Activated CD8-positive, alpha-beta memory T cell treated with anti-CD3 and anti-CD28 coated beads, Interleukin-2, amount 50 U/mL, for 48 hours (primary cell): ENCODE measurements at places on chromosomes 11 and 22.

GRCh38 chr11:75516886-75517285, 8.9 kb downstream of the GDPD5 start:
- no peak for DNase-seq

DNA sequence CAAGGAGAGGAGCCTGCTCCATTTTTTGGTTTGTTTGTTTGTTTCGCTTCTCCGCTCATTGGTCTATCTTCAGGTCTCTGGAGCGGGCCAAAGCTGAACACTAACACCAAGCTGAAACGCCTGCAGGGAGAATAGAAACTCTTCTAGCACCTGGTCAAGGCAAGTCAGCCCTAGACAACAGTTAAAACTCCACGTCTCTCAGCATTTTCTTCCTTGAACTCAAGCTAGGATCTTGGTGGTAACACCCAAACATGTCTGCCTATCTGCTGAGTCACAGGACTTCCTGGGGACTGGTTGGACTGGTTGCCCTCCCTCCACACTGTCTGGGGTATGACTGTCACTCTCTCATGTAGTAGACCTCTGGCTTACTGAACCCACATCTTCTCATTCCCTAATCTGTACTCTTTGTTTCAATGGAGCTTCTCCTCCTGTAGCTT, 23.9 kb upstream of the RBFOX2 start:
- no peak for DNase-seq

DNA sequence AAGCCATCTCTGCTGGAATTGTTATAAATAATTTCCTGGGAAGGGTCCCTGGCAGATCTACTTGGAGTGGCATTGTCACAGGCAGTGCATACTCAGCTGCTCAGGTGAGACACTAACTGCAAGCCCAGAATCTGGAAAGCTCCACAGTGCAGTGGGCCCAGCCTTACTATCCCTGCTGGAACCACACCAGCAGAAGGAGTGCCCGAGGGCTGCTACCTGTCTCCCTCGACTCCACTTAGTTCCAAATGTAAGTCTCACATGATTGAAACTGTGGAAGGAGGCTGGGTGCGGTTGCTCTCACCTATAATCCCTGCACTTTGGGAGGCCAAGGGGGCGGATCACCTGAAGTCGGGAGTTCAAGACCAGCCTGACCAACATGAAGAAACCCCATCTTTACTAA, 14.3 kb upstream of the SYVN1 start:
- no peak for DNase-seq

- peak; percentile 57 for DNase-seq
Measured at GRCh38 chr11:72039031-72039855, 40.5 kb downstream of the IL18BP start.

- peak; percentile 48 for DNase-seq
Measured at GRCh38 chr11:65205602-65205967, 23.9 kb downstream of the CAPN1 start.

DNA sequence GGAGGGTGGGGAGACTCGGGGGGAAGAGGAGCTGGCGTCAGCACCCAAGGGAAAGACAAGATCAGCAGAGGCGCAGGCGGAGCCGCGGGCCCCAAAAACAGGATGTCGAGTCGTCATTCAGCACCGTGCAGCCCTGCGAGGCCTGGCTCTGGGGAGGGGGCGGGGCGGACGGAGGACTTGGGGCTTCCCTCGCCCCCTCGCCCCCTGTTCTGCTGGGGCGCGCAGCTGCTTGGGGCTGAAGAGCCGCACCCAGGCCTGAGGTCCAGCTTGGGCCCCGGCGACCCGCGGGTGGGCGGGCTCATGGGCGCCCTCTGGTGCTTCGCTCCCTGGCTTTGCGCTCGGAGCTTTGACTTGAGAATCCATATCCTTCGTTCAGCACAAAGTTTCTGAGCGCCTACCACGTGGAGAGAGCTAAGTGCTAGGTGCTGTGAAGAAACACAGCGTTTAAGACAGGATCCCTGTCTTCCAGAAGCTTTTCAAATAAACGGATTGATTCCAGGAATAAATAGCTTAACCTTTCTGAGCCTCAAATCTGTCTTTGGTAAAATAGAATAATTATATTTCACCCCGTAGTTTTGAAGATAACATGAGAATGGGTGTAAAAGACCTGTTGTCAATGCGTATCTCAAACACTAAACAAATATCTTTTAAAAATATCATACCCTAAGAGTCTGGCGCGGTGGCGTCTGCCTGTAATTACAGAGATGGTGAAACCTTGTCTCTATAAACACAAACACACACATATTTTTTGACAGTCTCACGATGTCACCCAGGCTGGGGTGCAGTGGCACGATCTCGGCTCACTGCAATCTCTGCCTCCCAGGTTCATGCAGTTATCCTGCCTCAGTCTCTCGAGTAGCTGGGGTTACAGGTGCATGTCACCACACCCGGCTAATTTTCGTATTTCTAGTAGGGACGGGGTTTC, 929 bp upstream of the RHOG start:
- no peak for DNase-seq

GRCh38 chr11:104098132-104098531, 61.7 kb downstream of the DDI1 start:
- DNase-seq, result no peak

DNA sequence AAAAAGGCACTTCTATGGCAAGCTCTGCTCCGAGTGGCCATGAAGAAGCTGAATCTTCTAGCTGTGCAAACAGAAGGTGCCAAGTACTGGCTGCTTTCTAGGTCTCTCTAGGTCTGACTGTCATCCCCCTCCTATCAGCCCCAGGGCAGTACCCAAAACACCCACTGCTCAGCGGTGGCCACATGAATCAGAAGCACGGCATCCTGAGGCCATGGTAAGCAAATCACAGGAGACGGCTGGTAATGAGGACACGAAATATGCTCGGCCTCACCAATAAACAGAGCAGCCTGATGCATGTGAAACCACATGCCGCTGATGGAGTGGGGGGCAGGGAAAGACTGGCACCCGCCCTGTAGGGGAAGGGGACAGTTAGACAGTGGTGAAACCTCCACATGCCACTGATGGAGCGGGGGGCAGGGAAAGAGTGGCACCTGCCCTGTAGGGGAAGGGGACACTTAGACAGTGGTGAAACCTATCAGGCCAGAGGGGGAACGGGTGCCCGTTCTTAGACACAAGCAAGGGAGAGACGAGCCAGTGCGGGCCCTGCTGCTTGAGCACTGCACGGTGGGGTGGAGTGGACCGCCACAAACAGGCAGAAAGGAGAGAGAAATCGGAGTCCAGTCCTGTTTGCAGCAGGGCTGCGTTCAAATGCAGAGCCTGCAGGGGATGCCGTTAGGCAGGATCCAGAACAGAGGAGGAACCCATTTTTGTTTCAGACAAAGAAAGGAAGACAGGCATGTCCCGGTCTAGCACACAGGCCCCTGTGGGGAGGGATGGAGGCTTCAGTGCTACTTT, 29.9 kb upstream of the MOB2 start:
- DNase-seq, result no peak

GRCh38 chr22:46149512-46150033, 753 bp upstream of the PPARA start:
- DNase-seq, result peak; percentile 62
